Dermis microvascular lymphatic vessel endothelial cell (primary cell): ENCODE measurements at places on chromosomes 2 and 18. TPM values are rescaled to one million over a fixed set of nuclear protein-coding genes. Genes with fewer than 3 reads are reported as not detected.

Gene OR6B2
- not detected in 2 replicates for total RNA-seq

Gene KCNK3
- not detected in 2 replicates for total RNA-seq

Gene COL6A3
- total RNA-seq: under 0.01 and 6.6 TPM in 2 replicates

Gene CENPA
- total RNA-seq: 5.2 and 17.1 TPM in 2 replicates

Gene XIRP2
- total RNA-seq: not detected in 2 replicates

Gene LPIN2
- total RNA-seq: 21.1 and 37.9 TPM in 2 replicates

Gene GALM
- total RNA-seq: 4.1 and 8.0 TPM in 2 replicates

Gene CNRIP1
- total RNA-seq: 31.2 and 44.9 TPM in 2 replicates

Gene RUFY4
- total RNA-seq: not detected in 2 replicates

Gene VWC2L
- total RNA-seq: not detected in 2 replicates

Gene BIRC6
- total RNA-seq: 127 and 146 TPM in 2 replicates

Gene FAM237A
- total RNA-seq: not detected in 2 replicates

Gene TSPYL6
- total RNA-seq: not detected in 2 replicates

Gene HOXD13
- total RNA-seq: under 0.01 TPM in 1 of 2 replicates, not detected in the other

Gene MTERF4
- 28.2 and 33.1 TPM in 2 replicates for total RNA-seq

Gene DCC
- total RNA-seq: not detected in 2 replicates

Gene NAT8
- total RNA-seq: not detected in 2 replicates
